Thyroid gland (tissue), 4 donors: ENCODE measurements at places on chromosomes 7 and 10. TPM values are rescaled to one million over a fixed set of nuclear protein-coding genes. Genes with fewer than 3 reads are reported as not detected.
A peak's percentile ranks its signal among the peaks of the same experiment; 100 is the strongest.

The POLD2 gene
- total RNA-seq = 48.8 TPM

The TMEM184A gene
- 3.0 TPM for total RNA-seq

The CRYGN gene
- 16.4 TPM for total RNA-seq

The VWDE gene
- total RNA-seq = 8.6 TPM

The ATRNL1 gene
- total RNA-seq = 6.3 TPM

DNA sequence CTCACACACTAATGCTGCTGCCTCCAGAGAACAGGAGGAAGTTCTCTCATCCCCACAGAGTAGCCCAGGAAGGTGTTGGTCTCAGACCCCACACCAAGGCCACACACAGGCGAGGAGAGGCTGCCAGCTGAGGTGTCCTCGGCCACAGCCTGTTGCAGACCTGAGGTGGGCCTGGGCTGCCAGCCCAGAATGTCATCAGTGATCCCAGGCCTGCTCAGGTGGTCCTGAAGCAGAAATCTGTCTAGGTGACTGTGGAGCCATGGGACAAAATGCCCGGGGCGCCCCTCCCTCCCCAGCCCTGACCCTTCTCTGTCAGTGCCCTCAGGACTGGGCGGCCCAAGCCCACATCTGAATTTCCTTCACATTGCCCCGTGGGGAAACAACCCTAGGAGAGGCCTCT lies 43.5 kb upstream of the LRRC4 start:
- no peak for DNase-seq

- no peak for DNase-seq
Observed at GRCh38 chr7:5094641-5095040, 49.0 kb downstream of the RBAK start.

DNA sequence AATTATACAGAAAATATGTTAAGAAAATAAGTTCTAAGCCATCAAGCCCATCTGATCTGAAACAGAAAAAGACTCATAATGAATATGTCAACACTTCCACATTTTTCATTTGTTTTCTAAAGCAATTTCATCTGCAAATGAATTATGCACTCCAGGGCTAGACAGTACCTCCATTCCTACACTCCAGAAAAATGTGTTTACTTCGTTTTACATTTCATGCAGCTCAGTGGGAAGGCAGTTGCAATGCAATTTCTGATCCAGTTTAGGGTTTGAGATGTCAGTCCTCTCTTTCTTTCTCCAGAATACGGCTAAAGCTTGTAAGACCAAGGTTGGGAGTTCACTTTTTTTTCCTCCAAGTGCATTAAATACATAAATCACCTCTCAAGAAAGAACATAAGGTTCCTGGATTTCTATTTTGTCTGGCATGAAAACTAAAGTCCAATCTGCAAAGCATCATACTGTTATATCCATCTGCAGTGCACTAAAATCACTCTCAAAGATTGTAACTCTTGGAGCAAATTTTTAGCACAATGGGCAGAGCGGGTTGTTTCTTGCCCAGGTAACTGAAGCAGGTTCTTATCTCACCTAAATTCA lies 348.8 kb upstream of the C7orf33 start:
- DNase-seq = no peak

DNA sequence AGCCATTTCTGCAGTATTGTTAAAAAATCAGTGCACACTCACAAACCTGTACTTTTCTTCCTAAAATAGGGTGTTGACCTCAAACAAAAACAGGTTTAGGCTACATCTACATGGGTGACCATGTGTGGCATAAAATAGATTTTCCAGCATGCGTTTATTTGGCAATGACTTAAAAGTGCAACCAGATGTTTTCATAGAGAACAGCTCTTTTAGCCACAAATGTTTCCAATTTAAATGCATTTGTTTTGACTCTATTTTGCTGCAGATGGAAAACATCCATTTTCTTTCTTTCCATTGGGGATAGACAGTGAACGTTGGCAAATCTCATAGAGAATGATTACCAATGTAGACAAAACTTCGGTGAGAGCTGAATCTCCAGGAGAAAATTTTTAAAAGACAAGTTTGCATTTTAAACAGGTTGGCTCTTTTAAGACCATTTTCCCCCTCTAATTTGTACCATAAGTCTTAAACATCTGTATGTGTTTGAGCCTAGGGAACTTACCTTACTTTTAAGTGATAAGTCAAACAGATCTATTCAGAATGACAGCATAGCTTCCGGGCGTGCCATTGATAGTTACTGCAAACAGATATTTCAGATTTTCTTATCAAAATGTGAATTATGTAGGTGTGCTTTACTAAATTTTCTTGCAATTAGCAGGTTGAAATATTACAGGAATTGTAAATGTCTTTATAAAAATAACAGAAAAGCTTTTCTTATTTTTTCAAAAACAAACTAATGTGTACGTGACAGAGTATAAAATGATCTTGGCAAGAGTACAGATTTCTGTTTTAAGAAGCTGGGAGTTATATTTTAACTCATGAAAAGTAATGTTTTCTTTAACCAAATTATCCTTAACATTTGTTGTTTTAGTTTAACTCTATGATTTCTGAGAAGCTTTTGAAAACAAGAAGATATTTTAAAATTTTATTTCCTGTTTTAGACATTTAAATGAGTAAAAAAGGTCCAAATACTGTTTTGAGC lies 144.9 kb downstream of the HGF start:
- DNase-seq = no peak

- no peak for DNase-seq
Observed at GRCh38 chr7:123836656-123837055, 8.3 kb upstream of the HYAL4 start.

DNA sequence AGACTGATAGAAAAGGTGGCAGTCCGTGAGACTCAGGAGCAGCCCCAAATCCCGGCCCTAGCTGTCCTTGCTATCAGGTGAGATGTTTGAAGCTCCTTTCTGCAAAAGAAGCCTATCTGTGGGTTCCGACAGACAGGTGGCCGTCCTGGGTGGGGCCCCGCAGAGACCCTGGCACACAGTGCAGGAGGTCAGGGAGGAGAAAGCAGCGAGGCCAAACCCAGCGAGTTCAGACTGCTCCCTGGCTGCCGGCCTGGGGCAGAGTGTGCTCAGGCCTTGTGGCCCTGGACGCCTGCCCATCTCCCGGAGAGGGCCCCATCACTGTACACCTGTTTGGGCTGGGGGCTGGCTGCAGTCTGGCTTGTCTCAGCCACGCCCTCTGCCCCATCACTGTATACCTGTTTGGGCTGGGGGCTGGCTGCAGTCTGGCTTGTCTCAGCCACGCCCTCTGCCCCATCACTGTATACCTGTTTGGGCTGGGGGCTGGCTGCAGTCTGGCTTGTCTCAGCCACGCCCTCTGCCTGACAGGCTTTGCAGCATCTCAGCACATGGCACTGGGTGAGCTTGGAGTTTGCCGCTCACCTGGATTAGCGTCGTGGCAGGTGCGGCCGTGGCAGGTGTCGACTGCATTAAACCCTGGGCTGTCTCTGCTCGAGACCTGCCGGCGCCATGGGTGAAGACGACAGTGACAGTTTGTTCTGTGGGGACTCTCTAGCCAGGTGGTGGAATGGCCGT lies 11.8 kb upstream of the PRKAR1B start:
- DNase-seq = no peak

DNA sequence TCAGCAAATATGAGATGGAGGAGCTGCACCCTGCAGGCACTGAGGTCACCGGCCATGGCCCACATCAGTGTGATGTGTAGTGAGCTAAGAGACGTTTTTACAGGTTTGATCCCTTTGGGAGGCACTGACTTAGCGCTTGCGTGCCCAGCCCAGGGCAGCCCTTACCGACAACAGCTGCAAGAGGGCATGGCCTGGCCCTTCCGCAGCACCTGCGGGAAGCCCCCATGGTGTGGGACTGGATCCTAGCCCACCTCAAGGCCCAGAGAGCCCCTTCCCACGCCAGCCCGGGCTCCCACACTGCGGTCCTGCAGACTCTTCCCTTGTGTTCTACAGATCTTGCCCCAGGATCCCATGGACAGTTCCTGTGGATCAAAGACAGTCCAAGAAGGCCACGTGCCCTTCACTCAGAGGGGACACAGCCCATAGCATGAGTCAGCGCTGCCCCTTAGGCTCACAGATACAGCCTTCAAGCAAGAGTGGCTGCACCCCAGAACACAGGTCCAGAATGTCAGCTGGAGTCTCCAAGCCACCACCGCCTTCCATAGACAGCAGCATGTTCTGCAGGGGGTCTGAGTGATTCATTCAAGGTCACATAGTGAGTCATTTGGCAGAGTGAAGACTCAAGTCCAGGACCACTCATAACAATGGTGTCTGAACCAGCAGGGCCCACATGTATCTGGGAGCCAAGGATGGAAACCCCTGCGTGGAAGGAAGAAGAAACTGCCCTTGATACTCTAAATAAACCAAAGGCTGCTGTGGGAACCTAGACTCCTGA lies 25.4 kb downstream of the TLL2 start:
- no peak for DNase-seq

DNA sequence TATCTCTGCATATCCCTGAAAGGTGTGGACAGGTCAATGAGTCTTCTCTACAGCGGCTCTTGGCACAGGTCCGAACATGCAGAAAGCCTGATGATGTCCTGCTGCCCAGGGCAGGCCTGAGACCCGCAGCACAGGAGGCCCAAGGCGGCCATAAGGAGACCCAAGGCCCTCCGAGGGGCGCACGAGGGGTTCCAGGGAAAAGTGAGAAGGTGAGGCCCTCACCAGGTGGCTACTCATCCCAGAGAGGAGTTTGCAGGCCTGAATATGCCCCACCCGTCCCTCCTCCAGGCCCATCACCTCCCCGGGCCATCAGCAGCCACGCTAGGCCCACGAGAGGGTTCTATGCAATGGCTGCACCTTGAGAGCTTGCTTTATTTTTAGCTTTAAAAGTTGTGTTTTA lies 173.4 kb upstream of the RHEB start:
- DNase-seq = no peak

GRCh38 chr10:2850202-2850601 lies 217.1 kb upstream of the PFKP start:
- no peak for DNase-seq

DNA sequence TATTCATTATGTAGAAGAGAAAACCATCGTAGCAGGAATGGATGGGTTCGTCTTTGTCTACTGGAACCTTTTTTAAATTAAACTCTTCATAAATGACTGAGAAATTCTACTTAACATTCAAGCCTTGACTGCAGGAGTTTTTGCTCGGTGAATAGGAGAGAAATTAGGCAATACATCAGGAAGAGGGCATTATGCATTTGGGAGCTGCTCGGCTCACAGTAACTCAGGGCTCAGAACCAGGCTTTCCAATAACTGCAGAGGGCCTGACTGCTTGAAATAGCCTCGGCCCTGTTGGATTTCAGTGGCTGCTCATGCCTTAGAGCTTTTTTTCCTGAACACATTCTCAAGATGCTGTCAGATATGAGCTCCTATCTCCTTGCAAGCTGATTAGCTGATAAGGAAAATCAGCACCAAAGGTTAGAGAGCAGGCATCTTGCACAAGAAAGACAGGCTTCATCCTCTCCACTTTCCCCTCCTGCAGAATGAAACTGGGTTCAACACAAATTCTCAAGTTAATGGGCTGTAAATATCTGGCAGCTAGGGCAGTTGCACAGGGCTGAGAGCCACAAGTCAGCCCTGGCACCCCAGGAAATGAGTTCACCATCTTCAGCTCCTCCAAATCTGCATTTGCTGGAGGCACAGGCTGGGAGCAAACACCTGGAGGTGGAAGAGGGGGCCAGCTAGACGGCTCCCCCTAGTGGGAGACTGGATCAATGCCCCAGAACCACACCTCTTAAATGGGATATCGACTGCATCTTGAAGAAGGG lies 24.3 kb downstream of the TECTB start:
- peak; percentile 73 for DNase-seq

DNA sequence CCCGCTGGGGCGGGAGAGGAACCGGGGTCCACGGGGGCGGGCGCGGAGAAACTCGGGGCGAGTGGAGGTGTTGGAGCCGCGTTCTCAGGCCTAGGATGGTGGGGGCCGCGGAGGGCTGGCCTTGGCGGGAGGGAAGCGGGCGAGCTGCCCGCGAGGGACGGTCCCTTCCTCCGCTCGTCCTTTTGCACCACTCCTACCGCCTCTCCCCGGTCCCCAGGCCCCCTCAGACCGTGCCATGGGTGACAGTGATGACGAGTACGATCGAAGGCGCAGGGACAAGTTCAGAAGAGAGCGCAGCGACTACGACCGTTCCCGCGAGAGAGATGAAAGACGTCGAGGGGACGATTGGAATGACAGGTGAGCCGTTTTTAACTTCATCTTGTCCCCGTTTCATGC lies 451 bp downstream of the SRRT start:
- no peak for DNase-seq

DNA sequence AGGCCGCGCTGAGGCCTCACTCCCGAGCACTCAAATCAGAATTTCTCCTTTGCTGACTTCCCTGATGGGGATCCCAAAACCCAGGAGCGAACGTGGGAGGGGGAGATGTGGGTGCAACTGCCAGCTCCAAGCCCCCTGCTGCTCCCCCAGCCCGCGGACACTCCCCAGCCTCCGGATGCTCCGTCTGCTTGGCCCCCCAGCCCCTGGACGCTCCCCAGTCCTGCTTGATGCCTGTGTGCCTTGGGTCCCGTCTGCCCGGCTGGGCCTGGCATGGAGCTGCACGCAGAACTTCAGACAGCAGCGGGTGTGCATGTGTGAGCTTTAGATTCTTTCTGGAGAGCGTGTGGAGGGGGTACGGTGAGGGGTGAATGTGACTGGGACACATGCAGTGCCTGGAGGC lies 4.7 kb upstream of the SHH start:
- DNase-seq = no peak

GRCh38 chr7:22832401-22832800 lies 9.8 kb upstream of the TOMM7 start:
- no peak for DNase-seq

DNA sequence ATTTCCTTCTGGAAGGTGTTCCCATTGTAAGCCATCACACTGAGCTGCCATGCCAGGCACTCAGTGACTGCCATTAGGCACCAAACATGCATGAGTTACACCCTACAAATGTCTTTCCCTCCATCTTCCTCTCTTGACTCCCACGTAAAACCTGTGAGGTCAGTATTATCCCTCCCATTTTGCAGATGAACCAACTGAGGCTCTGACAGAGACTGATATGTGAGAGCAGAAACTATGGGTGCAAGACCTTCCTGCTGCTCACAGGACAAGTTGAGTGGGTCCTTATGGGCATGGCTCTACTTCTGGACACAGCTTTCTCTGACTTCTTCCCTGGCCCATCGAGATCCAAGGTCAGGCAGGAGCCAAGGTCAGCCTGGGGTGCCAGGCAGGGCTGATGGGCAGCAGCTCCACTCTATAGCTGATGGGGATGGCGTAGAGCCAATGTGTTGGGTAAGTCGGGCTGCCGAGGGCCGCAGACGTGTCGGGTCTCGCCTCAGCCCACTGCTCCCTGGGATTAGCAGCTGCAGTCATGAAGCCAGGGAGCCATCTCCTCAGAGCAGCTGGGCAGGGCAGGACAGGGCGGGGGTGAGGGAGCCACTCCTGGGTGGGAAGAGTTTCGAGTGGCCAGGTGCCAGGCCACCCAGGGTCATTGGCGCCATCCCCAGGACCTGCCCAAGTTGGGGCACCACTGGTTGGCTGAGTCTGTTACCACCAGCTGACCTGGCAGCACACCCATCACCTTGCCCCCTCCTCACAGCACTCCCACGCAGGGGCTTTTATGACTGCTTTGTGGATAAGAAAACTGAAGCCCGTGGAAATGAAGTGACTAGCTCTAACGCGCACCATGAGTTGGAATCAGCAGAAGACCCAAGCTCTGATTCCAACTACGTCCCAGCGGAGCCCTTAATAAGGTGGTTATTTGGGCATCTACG lies 117.8 kb upstream of the ZMIZ1 start:
- DNase-seq = peak; percentile 94

GRCh38 chr7:143337216-143337615 lies 21.3 kb downstream of the CLCN1 start:
- no peak for DNase-seq
